Kidney (tissue), 22 donors: ENCODE measurements at places on chromosomes 3 and 15.
A peak's percentile ranks its signal among the peaks of the same experiment; 100 is the strongest.

DNA sequence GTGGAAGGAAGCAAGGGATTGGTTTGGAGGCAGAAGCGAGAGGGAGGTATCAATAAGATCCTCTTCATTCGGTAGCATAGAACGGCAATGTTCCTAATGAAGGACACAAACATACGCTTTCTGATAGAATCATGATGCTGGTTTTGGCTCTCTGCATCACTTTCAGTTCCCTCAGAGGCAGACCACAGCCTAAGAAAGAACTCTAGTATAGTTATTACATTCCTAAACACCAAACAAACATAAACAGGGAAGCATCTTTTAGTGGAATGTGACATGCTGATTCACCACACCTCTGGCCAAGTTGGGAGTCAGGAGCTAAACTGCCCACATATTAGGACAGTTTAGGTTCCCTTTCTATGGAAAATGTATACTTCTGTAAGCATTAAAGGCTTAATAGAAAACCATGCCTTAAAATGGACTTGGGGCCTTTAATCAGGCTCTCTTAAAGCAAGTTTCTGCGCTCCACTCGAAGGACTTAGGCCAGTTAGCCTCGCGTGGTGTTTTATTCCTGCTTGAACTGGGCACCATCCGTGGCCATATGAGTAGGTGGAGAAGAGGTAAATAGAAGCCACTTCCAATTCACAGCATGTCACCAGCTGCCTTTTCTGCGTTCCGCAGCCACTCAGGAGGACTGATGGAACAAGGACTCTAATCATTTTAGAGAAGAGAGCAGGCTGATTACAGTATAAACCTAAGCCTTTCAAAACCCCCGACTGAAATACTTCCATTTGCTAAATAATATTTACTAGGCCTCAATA lies 53.7 kb downstream of the CD47 start:
- no peak for DNase-seq

DNA sequence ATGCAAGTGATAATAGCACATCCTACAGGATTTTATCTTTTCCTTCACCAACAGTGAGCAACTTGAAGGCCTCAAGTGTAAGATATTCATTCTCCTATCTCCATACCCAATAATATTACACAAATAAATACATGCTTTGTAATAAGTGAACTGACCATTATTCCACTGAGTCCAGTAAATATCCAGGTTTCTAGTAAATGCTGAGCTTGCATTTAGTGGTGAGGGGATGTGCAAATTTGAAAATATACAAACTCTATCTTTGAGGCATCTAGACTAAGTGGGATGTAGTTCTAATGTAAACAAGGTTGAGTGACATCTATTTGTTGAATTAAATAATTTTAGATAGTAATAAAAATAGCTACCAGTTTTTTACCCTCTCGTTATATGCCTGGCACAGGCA lies 587.6 kb upstream of the IL12A start:
- no peak for DNase-seq

DNA sequence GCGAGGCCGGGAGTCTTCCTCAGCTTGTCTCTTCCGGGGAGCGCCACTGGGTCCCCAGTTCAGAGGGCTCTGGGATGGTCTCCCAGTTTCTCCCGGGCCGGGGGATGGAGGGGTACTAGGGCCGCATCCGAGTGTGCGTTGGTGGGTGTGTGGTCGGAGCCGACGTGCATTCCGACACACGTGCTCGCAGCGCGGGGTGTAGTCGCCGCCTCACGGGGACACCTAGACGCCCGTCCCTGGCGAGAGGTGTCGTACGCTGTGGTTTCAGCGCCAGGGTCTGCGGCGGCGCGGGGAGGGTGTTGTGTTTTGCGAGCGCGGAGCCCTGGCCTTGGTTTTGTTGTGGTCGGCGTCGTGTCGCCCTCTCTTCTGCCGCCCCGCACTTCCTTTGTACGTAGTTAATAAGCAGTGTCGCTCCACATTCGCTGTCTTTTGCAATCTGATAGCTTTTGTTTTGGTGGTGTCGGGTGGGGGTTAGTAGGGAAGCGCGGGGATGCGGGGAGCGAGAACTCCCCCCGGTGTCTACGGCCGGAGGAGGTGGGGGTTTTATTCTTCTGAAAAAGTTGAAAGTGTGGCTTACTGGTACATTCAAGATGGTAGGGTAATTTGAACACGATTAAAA lies 2.2 kb downstream of the IGF1R start:
- DNase-seq: no peak

DNA sequence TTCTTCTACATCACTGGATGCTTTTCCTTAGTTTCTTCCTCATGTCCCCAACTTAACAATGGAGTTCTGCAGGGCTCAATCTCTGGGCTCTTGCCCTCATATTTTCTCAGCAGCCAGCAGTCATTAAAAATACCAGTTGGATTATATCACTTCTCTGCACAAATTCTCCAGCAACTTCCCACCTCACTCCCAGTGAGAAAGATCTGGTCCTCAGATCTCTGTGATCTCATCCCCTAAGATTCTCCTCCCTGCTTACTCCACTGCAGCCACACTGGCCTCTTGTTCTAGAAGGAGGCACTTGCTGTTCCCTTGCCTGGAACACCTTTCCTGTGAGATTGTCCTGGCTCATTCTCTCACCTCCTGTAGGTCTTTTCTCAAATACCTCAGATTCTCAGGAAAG lies 6.1 kb downstream of the ERICH6 start:
- no peak for DNase-seq

- DNase-seq: no peak
Measured at GRCh38 chr15:79105141-79105540, 14.6 kb upstream of the RASGRF1 start.

DNA sequence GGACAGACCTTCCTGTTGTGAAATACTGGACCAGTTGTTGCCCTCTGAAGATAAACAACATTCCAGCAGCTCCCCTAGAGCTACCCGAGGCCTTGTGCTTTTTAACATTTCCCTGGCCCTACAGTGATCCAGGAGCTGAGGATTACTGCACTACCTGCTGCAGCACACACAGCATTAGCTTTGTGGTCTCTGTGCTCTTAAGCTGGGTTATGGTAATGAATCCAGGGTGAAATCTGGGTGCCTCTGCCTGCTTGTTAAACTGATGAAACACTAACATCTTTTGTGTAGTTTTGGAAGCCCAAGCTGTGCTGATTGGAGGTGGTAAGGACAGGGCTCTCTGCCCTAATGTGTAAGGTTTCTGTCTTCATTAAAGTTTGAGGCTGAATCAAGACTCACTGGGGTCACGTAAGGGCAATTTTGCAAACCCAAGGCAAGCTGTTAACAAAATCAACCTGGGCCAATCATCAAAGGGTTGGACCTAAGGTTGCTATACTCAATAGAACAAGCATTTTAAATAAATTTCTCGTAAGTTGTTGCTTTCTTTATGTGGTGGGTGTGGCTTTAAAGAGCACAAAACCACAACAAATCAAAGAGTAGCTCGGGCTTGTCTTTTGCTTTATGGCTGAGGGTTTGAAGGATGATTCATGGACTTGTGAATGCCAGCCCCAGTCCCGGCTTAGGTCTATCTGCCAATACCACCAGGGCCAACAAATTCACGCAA lies 183.9 kb downstream of the TPRG1 start:
- DNase-seq: no peak

DNA sequence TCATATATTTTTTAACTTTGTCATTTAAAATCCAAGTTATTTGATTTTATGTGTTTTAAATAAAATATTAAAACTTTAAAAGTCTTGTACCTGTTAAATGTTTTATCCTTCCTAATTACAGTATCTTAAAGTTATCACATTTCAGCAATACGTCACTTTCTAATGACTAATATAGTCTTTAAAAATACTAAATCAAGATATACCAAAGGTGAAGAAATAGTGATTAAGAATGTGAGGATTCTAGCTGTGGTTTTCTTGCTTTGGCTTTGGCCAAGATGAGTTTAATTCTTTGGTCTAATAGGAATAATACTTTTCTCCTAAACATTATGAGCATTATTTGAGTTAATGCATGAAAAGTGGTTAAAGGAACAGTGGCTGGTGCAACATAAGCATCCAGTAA lies 13.9 kb downstream of the SETD5 start:
- no peak for DNase-seq

DNA sequence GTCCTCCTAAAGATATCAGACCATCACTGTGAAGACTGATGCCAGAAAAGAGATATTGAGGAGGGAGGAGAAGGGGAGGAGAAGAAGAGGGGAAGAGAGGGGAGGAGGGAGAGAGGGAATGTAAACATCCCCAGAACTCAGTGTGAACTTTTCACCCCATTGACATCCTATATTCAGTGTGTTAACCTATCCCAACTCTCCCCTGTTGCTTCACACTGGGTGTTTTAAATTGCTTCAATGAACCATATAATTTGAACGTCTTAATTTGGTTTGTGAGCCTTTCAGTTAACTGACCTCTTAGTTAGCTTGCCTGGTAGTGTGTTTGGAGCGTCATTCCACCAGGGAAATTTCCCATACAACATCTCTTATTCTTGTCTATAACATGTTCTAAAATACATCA lies 29.8 kb upstream of the PTPRG start:
- peak; percentile 86 for DNase-seq

- DNase-seq: no peak
Measured at GRCh38 chr15:81534124-81534523, 160.1 kb upstream of the TMC3 start.

DNA sequence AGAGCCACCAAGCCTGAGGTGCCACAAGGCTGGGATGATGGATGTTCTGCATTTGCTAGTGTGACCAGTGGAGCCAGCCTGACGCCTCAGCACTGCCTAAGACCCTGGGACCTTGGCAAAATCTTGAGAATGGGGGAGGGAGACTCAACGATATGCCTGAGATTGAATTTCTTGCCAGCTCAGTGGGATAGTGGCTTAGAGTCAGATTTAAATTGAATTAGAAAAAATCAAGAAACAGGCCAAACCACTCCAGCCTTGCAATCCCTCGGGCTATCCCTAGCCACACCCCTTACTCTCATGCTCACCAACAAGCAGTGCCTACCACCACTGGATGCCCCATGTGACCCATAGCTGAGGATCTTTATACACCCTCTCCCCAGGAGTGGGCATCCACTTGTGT lies 18.7 kb upstream of the PDE8A start:
- peak; percentile 35 for DNase-seq

- DNase-seq: no peak
Measured at GRCh38 chr3:179463319-179463718, 12.0 kb upstream of the GNB4 start.

- DNase-seq: no peak
Measured at GRCh38 chr15:40923551-40923950, 5.6 kb upstream of the DLL4 start.
